HS-5 (cell line): ENCODE measurements at places on chromosomes 6 and 20.

GRCh38 chr20:1331101-1331500 is 2.2 kb upstream of the SDCBP2 start:
- no peak for DNase-seq

- DNase-seq = no peak
These were observed 39.8 kb downstream of the SRSF3 start for GRCh38 chr6:36633915-36634314.

DNA sequence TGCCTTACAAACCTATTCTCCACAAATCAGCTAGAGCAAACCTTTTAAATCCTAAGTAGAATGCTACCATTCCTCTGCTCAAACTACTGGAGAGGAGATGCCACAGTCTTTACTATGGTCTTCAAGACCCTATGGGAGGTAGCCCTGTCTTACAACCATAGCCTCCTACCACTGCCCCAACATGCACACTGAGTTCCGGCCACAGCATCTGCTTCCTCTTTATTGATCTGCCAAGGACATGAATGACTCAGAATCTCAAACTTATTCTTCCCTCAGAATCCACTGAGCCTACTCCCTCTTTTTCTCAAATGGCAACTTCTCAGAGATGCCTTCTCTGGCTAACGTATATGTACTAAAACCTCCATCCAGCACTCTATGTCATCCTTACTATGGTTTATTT is 12.2 kb upstream of the ANKEF1 start:
- DNase-seq = no peak

GRCh38 chr6:36743032-36743431 is 45.4 kb downstream of the RAB44 start:
- no peak for DNase-seq

GRCh38 chr20:23826541-23827021 is at the start of gene CST2:
Gene CST2 (minus strand): TSS chr20:23826729. CDS start chr20:23826660, 69 bp downstream.
- no peak for DNase-seq

GRCh38 chr20:9235518-9235917 is 166.6 kb downstream of the PLCB4 start:
- DNase-seq = peak; percentile 82

DNA sequence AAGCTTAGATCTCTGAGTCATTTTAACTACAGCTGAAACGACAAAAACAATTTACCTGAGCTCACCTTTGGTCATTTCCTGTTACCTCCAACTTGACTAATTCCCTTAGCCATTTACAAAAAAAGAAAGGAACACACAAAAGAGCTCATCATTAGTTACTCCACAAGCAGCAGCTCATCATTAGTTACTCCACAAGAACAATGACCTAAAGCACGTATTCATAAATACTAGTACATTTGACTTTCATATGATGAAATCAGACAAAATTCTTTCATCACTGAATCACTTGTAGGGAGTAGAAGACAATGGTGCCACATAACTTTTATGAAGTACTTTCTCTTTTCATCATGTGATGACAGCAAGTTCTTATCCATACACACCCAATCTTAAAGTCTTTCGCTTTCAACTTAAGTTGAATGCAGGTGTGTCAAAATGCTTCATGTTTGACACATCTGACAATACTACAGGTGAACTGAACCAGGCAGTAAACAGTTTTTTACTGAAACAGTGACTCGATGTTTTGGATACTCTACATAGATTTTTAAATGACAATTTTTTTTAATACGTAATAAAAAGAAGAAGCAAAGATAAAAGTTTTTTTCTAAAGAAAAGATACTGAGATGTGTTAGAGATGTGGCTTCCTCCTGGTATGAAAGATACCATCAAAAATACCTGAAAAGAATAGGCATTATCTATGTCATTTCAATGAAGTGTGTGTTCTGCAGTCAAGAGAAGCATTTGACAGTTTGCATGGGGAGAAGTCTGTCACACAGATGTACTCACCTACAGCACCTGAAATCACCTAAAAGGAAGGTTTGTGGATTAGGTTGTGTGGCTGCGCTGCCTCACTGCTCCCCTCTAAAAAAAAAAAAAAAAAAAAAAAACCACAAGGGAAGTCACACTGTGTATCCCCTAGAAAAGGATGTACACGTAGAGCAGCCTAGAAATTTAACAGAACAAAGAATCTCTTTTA is 109.1 kb downstream of the PRDM1 start:
- DNase-seq = peak; percentile 63

DNA sequence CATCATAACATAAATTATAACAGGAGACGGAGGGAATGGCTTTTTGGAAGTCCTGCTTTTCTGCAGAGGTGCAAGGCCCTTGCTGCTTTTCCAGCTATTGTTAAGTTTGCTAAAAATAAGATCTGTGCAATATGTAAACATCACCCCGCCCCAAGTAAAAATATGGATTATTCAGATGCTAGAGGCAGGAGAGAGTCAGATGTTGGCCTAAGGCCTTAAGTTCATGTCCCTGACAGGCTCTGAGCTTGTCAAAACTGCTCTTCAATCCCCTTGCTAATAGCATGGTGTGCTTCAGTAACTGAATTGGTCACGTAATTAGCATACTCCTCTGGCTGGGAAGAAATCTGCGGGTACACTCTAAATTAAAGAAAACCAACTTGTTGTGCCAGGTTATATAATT is 147.5 kb downstream of the BMP2 start:
- no peak for DNase-seq

GRCh38 chr6:41996997-41997396 is 53.3 kb upstream of the TAF8 start:
- DNase-seq = no peak

DNA sequence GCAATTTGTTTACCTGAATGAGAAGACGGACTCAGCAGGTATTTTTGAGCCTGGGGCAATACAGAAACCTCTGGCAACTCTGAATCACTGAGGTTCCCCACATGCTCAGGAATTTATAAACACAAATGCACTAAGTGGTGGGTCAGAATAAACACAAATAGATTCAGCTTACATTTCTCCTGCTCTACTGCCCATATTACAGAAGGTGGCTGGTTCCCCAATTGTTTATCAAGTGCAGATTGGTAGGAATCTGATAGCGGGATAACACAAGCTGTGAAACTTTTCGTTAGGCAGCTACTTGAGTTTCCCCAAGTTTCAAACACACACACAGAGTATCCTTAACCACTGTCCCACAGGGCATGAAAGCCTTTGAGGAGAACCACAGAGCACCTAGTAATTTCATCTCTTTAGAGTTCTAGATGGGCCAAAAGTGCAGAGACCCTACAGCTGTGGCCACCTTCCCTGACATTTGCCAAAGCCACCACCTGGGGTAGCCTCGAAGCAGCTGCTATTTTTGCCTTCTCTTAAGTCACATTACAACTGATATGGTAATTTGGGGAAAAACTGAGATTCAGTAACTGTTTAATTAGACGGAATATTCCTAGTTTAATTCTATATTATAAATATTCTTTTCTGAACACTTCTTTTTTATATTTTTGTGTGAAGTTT is 204.2 kb upstream of the PTCHD4 start:
- DNase-seq = no peak

DNA sequence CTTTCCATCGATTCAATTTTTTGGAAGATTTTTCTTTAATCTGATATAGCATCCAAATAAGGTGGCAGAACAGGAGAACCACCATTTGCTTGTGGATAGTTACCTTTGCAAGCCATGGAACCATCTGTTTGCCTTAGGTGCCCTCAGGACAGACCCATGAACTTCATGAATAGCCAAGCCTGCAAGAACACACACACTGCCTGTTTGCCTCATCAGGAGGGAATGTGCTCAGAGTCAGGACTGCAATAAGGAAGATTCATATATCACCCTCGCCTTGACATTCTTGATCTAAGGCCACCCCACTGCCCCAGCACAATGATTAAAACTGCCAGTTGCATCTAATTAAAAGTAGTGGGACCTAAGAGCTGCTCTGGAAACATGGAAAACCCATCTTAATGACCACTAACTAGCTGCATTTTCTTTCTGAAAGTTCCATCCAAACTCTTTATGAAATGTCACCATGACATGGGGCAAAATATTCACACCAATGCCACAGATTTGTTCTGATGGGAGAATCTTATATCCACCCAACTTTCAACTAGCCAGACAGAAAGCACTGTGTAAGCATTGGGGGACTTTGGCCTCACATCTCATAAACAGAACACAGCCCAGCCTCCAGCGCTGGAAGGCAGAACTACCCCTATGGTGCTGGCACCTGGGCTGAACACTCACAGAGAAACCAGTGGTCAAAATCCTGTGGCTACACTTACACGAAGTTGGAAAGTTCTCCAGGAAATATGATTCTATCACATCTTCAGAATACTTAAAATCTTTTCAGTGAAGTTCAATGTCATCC is 48.3 kb downstream of the TBXT start:
- no peak for DNase-seq

GRCh38 chr6:24761193-24761835 is 13.4 kb upstream of the GMNN start:
- no peak for DNase-seq

- DNase-seq = no peak
These were observed 37.6 kb upstream of the GFOD1 start for GRCh38 chr6:13524801-13525508.

GRCh38 chr20:63756648-63756991 is 17.0 kb downstream of the SLC2A4RG start:
- DNase-seq = no peak
